ENCODE measurements at places on chromosomes 2 and 18. TPM values are rescaled to one million over a fixed set of nuclear protein-coding genes. Genes with fewer than 3 reads are reported as not detected.

GRCh38 chr2:115161771-115162493, 719.5 kb downstream of the DPP10 start:
- peak; percentile 28 for DNase-seq

EFEMP1 gene
- total RNA-seq, result not detected

DNA sequence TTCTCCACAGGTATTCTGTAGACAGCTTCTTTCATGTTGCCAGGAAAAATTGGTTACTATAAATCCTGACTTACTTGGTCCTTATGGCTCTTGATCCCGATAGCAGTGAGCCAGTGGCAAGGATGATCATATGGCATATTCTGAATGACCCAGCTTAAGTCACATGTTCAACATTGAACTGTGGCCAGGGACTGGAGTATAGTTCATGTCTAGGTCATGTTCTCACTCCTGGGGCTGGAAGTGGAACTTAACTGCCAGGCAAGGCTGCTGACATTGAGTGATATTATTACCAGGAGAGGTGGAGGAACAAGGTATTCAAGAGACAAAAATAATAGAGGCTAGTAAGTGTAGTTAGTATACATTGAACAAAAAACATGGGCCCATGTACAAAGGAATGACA, 26.2 kb downstream of the R3HDM1 start:
- no peak for DNase-seq

- no peak for DNase-seq
These were observed 478.7 kb upstream of the TCF4 start for GRCh38 chr18:56066524-56067213.

LCT gene
- 0.14 TPM for total RNA-seq

GRCh38 chr18:79424880-79425568, 29.3 kb downstream of the NFATC1 start:
- no peak for DNase-seq

- peak; percentile 65 for DNase-seq
These were observed 167.1 kb downstream of the ZFP36L2 start for GRCh38 chr2:43059183-43059897.

DNA sequence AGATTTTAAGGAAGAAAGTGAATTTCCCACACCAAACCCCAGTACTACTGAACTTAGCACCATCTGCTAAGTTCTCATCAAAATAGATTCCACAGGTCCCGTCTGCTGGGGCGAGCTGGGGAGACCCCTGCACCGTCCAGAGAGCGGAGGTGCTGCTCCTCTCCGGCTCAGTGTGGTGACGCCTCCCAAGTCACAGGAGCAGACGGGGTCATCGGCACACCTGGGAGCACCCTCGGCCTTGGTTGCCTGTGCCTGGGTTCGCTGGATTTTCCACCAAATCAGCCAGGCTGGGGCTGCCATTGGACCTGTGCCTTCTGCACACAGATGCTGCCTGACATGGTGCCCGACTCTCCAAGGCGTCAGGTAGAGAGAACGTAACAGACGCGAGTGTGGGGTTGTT, 141.3 kb downstream of the PXDN start:
- DNase-seq, result no peak

RSAD2 gene
- total RNA-seq, result 105 TPM

GRCh38 chr2:165897726-165898125, 55.9 kb downstream of the TTC21B start:
- no peak for DNase-seq

DNA sequence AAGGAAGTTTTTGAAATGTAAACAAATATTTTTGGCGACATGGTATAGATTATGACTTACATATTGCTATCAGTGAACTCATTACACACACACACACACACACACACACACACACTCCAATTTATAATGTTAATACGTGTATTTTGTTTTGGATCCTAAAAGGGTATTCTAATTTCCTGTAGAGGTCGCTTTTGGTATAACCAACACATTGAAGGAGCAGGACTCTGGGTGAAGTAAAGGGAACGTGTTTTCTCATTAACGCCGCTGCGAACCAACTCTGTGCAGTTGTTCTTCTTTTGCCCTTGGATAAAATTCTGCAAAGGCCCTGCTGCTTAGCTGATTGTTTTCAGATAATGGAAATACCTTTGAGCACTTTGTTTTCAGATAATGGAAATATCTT, 190.4 kb downstream of the PMAIP1 start:
- no peak for DNase-seq

CIB4 gene
- total RNA-seq, result not detected

- no peak for DNase-seq
These were observed 207.5 kb downstream of the STK39 start for GRCh38 chr2:168039881-168040280.

DNA sequence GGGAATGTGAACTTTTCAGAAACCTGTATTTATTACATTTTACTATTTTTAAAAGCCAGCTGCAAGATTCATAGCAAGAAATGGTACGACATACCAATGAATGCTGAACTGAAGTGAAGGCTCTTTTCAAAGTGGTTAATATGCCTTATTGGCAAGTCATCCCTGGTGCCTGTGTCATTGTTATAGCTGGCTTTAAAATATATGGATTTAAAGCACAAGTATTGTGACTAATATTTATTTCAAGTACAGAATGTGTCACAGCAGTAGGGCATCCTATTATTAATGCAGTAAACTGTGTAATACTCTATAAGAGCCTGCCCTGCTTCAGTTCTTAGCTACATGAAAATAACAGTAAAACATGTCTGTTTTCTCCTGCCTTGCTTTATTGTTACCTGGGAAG, 10.8 kb downstream of the TSHZ1 start:
- no peak for DNase-seq

DNA sequence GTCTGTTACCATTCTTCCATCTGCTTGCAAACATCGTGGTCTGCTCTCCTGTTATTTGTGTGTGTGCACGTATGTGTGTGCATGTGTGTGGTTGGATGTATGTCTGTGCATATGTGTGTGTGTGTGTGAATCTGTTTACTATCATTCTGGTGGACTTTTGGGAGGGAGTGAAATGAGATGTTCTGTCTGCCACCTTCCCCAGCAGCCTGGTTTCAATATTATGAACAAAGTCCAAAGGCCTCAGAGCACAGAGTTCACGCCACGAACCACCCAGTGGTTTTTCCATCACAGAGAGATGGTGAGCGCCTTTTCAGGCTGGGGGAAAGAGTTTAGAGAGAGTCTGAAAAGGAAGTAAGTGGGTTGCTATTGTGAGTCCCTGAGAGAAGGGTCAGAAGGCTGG, 67.1 kb upstream of the YWHAQ start:
- DNase-seq, result no peak

DNA sequence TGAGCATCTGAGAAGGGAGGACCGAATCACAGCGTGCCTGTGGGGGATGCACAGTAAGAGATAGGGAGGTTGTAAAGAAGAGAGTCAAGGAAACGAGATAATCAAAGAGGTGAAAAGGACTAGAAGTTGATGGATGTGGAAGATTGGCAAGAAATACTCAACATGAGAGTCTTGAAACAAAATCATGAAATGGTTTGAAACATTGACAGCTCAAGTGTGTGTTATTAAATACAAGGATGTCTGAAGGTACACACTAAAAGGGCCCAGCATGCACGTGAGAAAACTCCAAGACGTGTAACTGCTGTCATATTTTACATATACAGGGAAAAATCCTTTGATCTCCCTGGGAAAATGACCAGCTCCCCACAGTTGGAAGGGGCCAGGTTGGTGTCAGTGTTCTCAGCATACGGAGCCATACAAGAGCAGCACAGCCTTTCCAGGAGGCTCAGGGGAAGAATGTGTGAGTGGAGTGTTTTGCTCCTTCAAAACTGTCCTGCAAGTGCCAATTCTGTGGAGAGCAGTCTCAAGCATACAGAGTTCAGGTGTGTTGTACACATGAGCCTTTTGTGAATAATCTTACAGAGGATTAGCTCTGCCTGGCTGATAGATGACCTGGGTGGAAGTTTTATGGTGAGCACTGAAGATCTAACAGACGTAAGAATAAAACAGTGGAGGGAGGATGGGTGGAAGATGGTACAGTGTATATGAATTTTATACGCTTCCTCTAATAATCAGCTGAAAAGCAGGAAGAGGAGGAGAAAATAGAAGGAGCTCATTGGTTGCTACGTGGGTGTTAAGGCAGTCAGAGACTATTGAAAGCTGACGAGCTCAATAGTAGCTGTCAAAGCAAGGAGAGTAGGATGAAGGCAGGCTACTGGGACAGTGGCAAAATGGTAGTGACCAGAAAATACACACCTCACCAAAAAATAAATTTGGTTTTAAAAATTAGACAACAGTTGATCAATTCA, 126.8 kb downstream of the ATP9B start:
- no peak for DNase-seq

ATOH8 gene
- total RNA-seq, result not detected

CNDP1 gene
- not detected for total RNA-seq

DNA sequence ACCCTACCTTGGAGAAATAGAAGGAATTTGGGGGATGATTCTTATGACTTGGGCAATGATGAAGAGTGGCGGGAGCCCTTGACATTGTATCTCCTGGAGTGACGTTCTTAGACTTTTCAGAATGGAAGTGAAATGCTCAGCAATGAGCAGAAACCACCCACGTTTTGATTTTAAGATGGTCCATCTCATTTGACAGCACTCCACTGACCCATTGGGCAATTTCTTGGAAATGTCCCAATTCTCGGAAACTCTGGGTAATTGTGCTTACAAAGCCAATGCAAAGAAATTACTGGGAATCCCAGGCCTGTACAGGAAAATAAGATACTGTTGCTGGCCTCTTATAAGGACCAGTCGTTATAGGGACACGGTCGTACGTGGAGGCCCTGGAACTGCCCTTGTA, 170.0 kb upstream of the COPS8 start:
- no peak for DNase-seq

METTL21A gene
- 21.6 TPM for total RNA-seq

- DNase-seq, result no peak
These were observed 318.6 kb downstream of the SLC4A3 start for GRCh38 chr2:219946021-219946420.

GRCh38 chr18:1026930-1027329, 122.3 kb downstream of the ADCYAP1 start:
- DNase-seq, result no peak

GRCh38 chr18:26520974-26521373, 27.4 kb downstream of the KCTD1 start:
- no peak for DNase-seq

- DNase-seq, result no peak
These were observed 474 bp upstream of the GCA start for GRCh38 chr2:162343492-162343823.

GRCh38 chr2:100976645-100977391, 25.3 kb upstream of the RPL31 start:
- no peak for DNase-seq

DNA sequence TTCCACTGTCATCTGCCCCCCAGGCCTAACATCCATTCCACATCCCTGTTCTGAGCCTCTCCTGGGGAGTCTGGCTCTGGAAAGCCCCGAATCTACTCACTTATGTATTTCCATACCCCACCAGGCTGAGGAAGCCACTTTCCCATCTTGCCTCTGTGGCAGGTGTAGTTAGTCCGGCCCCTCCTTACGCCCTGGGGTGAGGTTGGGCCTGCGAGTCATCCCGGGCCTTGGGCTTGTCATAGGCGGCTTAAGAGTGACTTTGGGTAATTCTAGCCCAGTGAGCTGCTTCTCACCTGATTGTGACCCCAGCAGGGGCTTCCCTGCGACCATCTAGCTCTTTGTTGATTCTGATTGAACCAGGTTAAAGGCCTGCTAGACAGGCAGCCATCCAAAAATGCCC, 21.1 kb downstream of the PCARE start:
- no peak for DNase-seq

GRCh38 chr2:60149176-60149575, 404.3 kb downstream of the BCL11A start:
- no peak for DNase-seq

GRP gene
- total RNA-seq, result not detected

- DNase-seq, result no peak
These were observed 483.9 kb upstream of the CRIM1 start for GRCh38 chr2:35871672-35872071.

APCDD1 gene
- total RNA-seq, result not detected

CEP192 gene
- total RNA-seq, result 50.6 TPM

EFHD1 gene
- total RNA-seq, result 7.6 TPM

DNA sequence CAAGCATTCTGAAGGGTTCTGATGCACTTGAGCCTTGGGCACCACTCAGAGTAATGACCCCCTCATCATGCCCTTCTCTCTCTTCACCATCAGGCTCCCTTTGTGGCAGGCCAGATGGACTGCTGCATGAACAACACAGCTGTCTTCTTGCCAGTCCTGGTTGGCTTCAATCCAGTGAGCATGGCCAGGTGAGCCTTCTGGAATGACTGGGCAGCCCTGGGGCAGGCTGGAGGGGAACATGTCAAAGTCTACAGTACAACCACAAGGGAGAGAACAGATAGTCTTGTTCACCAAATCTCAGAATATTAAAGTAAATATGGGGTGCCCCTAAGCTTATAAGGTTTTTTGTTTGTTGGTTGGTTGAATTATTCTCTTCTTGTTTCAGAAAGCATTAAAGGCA, 4.4 kb downstream of the GCKR start:
- DNase-seq, result no peak

- no peak for DNase-seq
These were observed 253.5 kb upstream of the TRIB2 start for GRCh38 chr2:12463189-12463588.

DNA sequence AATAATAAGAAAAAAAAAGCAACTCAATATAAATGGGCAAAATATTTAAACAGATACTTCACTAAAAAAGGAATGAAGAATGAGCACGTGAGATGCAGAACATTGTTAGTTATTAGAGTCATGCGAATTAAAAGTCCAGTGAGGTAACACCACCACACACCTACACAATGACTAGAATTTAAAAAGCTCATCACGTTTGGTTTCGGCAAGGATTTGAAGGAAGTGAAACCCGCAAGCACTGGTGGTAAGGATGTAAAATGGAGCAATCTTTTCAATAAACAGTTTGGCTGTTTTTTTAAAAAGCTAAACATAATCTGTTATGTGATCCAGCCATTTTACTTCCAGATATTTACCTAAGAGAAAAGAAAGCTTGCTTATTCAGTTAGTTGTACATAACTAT, 1181.6 kb upstream of the CELF4 start:
- DNase-seq, result no peak

DNA sequence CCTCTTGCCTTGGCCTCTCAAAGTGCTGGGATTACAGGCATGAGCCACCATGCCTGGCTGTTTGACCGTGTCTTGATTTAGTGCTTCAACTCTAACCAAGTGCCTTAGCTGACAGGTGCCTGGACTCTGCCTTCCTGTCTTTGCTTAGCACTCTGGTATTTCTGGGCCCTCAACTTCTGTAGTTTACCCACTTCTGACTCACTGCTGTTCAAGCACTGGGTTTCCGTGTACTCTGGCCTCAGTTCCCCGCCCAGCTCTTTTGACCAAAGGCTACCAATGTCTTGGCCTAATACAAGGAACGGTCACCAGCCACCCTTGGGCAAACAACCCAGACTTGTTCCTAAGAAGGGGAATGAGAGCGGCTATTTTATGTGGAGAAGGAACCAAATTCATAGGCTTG, 35.7 kb upstream of the CABLES1 start:
- no peak for DNase-seq

ESPNL gene
- 0.11 TPM for total RNA-seq

Data from activated naive CD8-positive, alpha-beta T cell treated with anti-CD3 and anti-CD28 coated beads, Interleukin-2, amount 10 ng/mL, durations not matched to agents 7 days and 5 days (primary cell).